RPMI8226 (cell line): ENCODE measurements at places on chromosomes 5 and 9.

DNA sequence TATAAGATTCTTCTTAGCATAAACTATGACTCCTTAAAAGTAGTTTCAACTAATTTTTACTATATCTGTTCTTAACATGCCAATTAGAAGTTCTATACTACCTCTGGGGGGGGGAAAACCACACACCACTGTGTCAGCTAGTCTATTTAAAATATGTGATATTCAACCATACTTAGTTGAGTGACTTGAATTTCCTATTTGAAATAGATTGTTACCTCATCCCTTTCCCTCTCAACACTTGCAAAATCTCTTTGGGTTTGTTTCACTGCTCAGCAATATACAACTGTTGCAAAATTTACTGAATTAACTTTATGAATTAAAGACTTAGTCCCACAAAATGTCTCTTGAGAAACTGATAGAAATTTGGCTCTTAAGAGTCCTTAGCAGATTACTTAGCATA lies 151.1 kb upstream of the POU5F2 start:
- DNase-seq: no peak

DNA sequence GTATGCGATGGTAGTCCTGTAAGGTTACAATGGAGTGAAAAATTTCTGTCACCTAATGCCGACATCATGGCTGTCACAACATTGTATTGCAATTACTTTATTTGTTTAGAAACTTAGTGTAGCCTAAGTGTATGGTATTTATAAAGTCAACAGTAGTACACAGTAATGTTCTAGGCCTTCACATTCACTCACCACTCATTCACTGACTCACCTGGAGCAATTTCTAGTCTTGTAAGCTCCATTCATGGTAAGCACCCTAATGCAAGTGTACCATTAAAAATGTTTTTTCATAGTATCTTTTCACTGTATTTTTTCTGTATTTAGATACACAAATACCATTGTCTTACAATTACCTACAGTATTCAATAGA lies 58.5 kb downstream of the ATP10B start:
- no peak for DNase-seq

DNA sequence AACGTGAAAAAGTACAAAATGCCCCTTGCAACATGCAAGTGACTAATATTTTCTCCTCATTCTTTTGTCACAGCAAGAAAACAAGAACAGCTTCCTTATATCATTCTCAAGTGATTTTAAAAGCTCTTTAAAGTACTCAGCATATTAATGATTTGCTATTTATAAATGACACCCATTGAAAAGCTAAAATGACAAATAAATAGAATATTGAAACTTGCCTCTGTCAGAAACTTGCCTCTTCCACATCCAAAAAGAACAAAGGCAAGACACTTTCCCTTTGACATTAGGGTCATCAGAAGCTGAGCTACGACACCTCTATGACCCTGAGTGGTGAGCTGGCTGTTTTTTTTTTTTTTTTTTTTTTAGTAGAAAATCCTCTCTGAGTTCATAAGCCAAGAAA lies 339.6 kb upstream of the ITGA1 start:
- DNase-seq: no peak

DNA sequence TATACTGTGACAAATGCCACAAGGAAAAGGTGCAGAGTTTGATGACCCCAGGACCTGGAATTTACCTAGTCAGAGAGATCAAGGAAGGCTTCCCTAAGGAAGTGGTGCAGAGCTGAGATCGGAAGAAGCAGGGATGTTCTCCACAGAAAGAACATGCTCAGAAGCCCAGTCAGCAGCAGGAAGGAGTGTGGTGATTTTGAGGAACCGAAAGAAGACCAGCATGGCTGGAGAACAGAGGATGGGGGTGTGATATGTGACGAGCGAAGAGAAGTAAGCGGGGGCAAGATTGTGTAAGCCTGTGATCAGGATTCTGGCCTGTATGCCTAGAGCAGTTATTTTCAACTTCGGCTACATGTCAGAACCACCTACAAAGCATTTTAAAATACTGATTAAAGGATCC lies 18.7 kb upstream of the PIK3R1 start:
- DNase-seq: peak; percentile 89

DNA sequence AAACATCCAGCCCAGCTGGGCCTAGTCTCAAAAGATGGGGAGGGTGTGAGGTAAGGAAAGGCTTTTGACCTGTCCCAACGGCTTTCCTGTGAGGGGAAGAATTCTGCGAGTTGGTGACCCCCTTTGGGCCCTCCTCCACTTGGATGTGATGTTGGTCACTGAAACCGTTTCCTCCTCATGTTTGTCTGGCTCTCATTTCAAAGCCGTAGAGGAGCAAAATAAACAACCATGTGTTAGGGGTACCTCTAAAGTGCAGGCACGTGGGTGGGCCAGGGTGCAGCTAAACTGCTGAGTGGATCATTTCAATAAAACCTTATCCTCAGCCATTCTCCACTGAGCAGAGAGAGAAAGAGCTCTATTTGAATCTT lies 84.3 kb upstream of the MELK start:
- DNase-seq: no peak

GRCh38 chr5:74118071-74118470 lies 492.1 kb downstream of the ARHGEF28 start:
- DNase-seq: no peak

DNA sequence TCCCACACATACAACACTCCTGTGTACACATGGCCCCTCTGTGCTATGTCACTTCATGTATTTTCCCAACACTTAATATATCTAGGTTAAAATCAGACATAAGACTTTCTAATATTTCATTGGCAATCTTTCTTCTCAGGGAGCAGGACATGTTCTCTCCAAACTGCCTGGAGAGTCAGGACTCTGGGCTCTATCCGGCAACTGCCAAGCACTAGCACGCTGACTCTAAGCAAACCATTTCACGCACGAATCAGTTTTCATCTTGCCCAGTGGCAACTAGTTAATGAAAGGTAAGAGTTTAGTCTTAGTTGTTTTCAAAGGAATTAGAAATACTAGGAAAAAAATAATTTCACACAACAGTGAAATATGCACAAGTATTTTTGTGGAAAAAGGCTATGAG lies 124.8 kb downstream of the NFIB start:
- no peak for DNase-seq

DNA sequence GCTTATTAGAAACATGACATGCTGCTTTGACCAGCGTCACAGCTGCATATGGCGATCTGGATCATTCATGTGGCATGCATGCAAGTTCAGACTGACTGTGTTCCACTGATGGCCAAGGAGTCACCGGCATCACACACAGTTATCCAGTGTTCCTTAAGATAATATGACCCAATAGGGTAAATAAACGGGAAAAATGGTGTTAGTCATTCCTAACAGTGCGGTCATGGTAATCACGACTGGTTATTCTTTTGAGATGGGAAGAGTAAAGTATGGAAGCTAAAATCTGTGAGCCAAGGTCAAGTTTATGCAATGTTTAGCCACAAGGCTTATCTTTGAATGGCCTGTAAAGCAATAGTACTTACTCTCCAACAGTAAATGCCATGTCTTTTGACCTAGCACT lies 29.3 kb upstream of the LVRN start:
- no peak for DNase-seq

DNA sequence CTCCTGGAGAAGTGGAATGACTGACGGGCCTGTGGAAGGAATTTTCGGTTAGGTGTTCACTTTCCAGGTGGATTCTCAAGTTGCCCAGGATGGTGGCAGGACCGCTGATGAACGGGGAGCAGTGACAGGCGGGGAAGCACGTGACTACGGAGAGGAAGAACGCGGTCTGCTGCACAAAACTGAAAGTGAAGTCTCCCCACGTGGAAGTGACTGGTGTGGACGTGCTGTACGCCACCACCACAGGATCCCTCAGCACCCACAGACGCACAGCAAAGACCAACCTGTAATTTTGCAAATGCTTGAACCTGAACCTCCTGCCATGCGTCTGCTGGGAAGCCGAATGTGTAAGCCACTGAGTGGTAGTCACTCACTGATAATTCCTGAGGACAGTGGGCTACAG lies 51.4 kb downstream of the RNF130 start:
- DNase-seq: peak; percentile 19

DNA sequence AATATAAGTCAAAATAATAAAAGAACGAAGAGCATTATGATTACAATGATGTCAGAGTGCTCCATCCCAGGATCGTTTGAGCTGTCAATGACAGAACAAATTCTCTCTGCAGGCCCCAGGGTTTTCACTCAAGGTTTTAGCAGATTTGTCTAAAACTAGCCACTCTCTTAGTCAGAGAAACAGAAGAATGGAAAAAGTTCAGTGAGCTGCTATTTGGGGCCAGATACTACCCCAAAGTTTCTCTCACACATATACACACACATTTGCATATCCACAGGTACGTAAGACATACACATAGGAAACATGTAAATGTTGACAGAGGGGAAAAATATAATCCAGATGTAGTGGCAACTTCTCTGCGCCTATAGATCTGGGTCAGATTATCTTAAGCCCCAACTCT lies 76.3 kb upstream of the SEMA6A start:
- no peak for DNase-seq

- DNase-seq: no peak
Measured at GRCh38 chr5:65255294-65255693, 226.4 kb downstream of the ADAMTS6 start.

GRCh38 chr5:123809594-123810221 lies 297.7 kb downstream of the CSNK1G3 start:
- DNase-seq: peak; percentile 69

- DNase-seq: no peak
Measured at GRCh38 chr5:108617467-108618435, 129.9 kb upstream of the FER start.

DNA sequence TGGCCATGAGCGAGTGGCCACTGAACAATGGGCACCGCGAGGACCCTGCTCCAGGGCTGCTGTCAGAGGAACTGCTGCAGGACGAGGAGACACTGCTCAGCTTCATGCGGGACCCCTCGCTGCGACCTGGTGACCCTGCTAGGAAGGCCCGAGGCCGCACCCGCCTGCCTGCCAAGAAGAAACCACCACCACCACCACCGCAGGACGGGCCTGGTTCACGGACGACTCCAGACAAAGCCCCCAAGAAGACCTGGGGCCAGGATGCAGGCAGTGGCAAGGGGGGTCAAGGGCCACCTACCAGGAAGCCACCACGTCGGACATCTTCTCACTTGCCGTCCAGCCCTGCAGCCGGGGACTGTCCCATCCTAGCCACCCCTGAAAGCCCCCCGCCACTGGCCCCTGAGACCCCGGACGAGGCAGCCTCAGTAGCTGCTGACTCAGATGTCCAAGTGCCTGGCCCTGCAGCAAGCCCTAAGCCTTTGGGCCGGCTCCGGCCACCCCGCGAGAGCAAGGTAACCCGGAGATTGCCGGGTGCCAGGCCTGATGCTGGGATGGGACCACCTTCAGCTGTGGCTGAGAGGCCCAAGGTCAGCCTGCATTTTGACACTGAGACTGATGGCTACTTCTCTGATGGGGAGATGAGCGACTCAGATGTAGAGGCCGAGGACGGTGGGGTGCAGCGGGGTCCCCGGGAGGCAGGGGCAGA lies 53.3 kb downstream of the JADE2 start:
- no peak for DNase-seq

DNA sequence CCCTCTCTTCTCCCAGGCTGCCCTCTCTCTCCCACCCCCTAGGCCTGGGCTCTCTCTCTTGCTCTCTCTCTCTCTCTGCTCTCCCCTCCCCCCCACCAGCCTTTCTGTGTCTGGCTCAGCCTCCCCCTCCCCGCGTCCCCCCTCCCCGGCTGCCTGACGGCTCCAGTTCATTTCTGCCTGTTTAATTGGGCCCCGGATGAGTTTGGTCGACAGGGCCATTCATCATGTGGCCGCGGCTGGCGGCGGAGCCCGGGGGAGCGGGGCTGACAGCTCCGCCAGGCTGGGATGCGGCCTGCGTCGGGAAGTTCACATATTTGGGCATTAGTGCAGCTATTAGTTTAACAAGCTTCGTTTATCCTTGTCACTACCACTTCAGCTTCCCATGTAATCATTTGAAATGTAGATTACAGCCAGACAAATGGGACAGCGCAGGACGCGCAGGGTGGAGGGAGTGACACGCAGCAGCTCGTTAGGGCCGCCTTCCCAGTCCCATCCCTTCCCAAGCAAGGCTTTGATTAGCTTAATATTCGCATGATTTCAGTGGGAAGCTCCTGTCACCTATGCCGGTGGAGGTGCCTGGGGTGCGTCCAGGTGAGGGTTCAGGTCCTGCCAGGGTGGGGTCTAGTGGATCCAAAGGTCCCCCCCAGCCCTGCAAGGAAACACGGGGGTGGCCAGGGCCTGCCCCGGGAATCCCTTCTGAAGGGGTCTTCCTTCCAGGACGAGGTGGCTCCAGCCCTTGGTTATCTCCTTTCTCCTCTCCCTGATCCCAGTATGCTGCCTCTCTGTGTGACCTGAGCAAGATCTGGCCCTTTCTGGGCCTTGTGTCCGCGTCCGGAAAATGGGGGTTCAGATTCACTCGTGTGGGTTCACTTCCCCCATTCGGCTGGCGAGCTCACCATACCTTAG lies 214.8 kb downstream of the PAX5 start:
- no peak for DNase-seq

- no peak for DNase-seq
Measured at GRCh38 chr5:36059571-36060419, 6.9 kb downstream of the UGT3A2 start.

GRCh38 chr9:6680797-6681146 lies 35.2 kb upstream of the GLDC start:
- peak; percentile 59 for DNase-seq

GRCh38 chr9:109966643-109967368 lies 186.8 kb downstream of the PALM2AKAP2 start:
- DNase-seq: no peak

- DNase-seq: no peak
Measured at GRCh38 chr9:114684036-114684435, 2.0 kb upstream of the TEX48 start.

DNA sequence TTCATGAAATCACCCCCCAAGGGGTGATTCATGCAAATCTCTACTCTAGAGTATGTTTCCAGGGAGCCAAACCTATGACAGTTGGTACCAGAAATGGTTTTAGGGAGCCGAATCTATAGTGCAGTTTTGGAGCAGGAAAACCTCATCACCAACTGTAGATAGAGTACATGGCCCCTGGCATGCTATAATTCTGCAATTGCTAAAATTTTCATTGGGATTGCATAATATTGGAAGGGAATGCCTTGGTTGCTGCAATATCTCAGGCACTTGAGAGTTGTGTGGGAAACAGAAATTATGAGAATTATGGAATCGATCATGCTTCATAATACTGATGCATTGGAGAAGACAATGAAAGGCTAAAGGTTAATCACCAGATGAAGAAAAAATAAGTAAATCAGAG lies 148.2 kb upstream of the PLPPR1 start:
- DNase-seq: no peak

DNA sequence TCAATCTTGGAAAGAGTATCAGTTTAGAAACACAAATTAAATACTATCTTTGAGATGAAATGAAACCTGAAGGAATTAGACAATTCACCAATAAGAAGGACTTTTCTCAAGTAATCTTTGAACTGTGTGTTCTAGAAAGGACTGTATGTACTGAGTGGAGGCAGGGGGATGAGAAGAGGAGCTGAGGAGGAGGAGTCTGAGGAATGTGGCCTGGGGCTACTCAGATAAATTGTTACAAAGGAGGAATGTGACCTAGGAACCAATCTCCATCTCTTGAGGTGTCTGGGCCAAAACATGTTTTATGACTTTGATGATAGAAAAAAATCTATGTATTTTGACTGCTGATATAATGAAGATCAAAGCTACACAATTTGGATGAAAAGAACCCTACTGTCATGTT lies 124.3 kb upstream of the ANKRD55 start:
- DNase-seq: no peak
